ENCODE measurements at places on chromosomes 7 and 10.

DNA sequence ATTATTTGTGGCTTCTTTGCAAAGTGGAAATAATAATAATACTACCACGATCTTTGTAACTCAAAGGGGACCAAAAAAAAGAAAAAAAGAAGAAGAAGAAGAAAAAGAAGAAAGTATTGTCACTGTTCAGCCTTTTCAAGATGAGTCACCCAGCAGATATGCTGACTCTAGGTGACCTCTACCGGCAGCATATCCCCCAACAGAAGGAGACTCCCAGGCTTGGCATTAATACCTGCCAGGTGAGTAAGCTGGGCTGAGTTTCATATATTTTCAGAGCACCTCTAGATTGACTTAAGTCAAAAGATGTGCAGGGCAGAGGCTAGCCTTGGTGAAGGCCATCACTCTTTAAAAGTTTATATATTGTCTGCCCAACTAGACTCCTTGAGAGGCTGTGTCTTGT, 30.4 kb upstream of the GPR26 start:
- no peak for DNase-seq

DNA sequence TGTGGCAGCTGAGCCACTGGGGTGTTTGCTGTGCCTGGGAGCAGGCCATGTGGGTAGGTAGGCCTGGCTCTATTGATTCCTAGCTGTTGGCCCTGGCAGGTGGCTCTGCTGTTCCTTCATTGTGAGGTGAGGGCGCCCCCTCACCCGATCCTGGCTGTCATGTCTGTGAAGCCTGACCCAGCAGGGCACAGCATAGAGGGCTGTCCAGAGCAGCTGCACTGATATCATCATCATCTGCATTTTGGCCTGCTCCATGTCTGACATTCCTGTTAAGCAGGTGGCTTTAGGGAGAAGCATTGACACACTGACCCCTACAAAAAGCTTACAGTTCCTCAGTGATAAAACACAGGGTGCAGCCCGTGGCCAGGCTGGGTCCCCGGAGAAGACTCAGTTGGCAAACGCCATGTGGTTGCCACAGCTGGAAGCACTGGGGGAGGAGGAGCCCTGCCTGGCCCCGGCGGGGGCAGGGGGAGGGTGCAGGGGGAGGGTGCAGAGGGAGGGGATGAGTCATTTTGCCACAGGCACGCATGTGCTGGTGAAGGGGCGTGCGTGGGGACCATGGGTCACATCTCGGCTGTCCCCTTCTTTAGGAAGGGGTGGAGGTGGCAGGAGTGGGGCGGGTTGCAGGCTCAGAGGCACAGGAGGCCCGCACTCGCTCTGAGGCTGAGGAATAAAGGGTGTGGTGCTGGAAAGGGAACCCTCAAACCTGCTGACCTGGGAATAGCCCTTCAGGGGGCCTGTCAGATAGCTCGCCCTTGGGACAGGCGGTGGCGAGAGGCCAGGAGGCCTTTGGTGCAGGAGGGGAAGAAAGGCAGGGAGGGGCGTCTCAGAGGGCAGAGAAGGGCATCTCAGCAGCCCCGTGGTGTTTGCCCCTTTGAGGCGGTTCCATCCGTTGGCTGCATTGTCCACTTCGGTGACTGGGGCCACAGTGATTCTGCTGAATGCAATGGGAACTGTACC, 31.6 kb downstream of the IKZF1 start:
- DNase-seq = no peak

DNA sequence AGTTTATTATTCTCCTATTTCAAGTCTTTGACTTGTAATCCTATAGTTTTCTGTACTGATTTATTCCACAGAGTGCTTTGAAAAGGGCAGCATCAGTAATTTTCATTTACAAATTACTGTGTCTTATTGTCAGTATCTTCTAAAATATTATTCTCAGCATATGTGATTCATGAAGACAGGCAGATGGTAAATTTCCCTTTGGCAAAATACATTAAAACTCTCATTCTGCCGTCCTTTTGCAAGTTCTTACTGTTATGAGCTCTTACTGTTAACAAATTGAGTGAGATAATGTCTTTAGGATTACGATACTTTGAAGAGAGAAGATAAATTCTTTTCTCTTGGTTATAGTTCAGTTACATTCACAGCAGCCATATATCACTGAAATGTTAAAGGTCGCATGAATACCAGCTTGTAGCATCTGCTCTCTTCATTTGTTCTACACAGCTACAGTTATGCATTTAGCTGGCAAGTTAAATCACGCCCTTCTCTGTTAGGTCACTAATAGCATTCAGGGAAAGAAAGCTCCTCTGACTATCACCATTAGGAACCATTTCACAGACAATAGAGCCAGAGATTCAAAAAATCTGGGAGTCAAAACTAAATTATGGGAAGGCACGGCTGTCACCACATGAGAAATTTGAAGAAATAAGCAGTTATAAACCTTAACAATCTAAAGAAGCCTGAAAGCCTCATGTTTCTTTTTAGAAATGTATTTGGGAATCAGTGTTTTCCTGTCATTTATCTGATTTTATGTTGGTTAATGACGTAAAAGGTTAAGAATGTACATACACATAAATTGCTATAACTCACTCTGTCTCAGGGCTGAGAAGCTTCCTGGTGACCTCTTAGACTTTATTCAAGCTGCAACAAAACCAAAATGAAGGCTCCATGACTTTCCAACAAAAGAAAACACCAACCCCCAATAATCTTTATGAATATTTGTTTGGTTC, 109.6 kb upstream of the SP4 start:
- DNase-seq = no peak

DNA sequence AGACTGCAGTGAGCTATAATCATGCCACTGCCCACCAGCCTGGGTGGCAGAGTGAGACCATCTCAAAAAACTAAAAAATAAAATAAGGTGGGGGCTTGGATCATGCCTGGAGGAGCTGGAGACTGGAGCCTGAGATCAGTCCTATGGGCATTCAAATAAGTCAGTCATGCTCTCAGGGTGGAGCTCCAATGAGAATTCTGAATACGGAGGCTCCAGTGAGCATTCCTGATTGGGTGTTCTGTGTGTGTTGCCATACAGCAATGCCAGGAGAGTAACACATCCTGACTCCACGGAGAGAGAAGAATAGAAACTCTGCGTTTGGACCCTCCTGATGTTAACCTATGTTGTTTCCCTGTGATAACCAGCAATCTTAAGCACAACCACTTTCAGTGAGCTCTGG, 16.0 kb downstream of the UBE2D4 start:
- no peak for DNase-seq

- DNase-seq = no peak
These were observed 762.7 kb upstream of the PHF14 start for GRCh38 chr7:10211016-10211415.

GRCh38 chr7:130996205-130996832, 262.3 kb upstream of the KLF14 start:
- DNase-seq = no peak

DNA sequence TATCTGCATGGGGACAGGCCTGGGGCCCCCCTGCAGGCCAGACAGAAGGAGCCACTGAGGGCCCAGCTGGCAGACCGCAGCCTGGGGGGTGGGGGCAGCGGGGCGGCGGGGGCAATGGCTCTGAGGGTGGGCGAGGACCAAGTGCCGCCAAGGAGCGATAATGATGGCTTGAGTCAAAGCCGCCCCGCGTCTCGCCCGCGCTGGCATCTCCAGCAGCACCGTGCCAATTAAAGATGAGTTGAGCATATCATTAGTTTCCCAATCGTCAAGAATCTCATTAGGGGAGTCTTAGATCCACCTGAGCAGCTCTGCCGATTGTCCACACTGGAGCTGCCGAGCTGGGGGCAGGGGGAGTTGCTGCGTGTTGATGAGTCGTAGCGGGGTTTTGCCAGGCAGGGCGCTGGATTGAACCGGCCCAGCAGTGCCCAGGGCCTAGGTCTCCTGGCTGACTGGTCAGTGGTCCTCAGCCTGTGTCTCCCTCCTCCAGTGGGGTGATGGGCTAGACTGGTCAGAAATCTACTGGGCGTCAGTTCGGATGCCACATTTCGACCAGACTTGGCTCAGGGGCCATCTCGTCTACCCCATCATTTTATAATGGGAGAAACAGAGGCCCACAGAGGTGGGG, 41.0 kb upstream of the PSMG3 start:
- DNase-seq = no peak

GRCh38 chr7:155953781-155954549, 141.7 kb upstream of the SHH start:
- DNase-seq = no peak

DNA sequence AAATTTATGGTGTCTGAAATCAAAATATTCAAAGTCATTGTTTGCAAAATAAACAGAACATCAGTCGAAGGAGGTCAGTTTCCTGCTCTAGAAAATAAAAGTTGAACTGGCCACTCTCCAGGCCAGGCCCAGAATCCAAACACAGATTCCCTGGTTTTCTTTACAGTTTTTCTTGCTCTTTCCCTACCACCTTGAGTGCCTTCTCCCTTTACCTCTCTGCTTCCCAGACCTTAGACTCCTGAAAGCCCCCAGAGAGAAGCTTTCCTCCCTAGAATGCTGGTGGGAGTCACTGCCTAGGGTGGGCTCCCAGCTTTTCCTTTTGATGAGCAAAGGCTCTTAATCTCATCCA, 6.1 kb downstream of the DNTT start:
- no peak for DNase-seq

DNA sequence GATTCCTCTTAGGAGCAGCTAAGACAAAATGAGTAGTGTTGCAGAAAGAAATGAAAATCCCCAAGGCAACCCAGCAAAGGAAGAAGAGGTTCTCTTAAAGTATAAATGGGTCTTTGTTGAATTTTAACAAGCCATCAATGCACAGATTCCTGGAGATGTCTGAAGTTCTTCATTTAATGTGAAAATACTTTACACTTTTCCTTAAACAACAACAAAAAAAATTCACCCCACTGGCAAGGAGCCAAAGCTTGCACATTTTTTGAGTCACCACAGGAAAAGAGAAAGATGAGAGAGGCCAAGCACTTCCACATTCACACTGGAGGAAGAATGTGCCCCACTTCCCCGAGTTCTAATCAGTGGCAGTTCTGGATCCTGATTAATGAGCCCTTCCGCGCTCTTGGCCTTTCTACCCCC, 286.4 kb upstream of the MEOX2 start:
- DNase-seq = no peak

DNA sequence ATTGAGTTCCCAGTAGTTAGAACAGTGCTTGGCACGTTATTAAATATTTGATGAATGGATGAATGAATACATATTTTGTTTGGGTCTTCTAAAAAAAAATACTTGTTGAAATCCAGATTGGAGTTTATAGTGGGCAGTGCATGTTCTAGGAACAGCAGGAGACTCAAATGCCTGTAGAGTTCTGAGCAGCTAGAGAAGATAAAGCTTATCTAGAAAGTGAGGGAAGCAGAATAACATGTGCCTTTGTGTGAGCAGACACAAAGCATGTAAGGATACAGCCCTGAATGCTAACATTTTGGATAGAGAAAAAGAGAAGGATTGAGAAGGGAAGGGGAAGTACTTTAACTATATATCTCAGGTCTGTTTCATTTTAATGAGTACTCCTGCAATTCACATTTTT, 71.9 kb downstream of the SRI start:
- no peak for DNase-seq

DNA sequence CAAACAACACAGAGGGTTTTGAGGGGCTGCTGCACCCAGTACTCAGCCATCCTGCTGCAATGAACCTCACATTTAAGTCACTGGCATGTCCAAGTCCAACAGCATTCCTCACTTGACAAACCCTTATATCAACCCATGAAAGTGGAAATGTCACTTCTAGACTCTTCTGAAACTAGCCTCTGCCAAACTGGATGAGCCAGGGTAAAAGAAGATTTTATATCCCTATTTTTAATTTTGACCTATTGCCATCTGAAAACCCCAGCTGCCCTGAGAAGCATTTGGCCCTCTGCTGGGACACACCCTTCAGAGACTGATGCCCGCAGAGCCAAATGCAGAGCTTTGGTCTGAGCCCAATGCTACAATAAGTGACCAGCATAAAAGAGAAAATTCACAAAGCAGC, 201.1 kb downstream of the ANK3 start:
- no peak for DNase-seq

DNA sequence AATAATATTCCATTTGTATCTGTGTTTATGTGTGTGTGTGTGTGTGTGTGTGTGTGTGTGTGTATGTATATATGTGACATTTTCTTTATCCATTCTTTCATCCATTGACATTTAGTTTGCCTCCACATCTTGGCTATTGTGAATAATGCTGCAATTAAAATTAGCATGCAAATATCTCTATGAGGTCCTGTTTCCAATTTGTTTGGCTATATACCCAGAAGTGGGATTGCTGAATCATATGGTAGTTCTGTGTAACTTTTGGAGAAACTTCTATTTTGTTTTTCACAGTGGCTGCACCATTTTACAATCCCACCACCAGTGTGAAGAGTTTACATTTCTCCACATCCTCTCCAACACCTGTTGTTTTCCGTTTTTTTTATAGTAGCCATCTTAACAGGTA, 53.1 kb downstream of the CH25H start:
- no peak for DNase-seq

- DNase-seq = no peak
These were observed 569.4 kb downstream of the SUGCT start for GRCh38 chr7:40704172-40704571.

- no peak for DNase-seq
These were observed 12.7 kb upstream of the PPIF start for GRCh38 chr10:79334573-79334972.

GRCh38 chr10:132020456-132020855, 38.7 kb upstream of the BNIP3 start:
- DNase-seq = no peak

GRCh38 chr10:239109-239508, 103.9 kb downstream of the ZMYND11 start:
- DNase-seq = no peak

- DNase-seq = no peak
These were observed 156.9 kb upstream of the ADCY1 start for GRCh38 chr7:45417268-45417667.

DNA sequence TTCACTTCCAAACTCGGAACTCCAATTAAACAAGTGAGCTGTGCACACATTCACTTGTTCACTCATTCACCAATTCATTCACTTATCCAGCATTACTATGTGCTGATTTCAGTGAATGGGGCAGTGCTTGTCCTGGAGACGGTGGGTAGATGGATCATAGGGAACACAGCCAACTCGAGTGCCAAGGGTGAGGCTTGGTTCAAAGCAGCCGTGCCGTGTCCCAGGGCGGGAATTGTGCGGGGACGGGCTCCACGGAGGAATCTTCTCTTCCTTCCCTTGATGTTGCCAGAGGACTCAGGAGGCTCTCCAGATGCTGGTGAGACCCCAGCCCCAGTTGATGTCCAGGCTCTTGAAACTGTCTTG, 2.9 kb downstream of the SH2D4B start:
- DNase-seq = no peak

- DNase-seq = peak; percentile 62
These were observed 458.5 kb downstream of the KCNMA1 start for GRCh38 chr10:77179015-77179695.

GRCh38 chr10:48818861-48819520, 120.6 kb downstream of the LRRC18 start:
- DNase-seq = no peak

GRCh38 chr10:110389255-110389654, 84.5 kb upstream of the SMNDC1 start:
- DNase-seq = no peak

- DNase-seq = no peak
These were observed 9.7 kb downstream of the CAMK1D start for GRCh38 chr10:12358863-12359564.
